ENCODE measurements at places on chromosomes 4 and X. TPM values are rescaled to one million over a fixed set of nuclear protein-coding genes. Genes with fewer than 3 reads are reported as not detected.

- no peak overlapping the region for H3K27ac ChIP-seq
- H3K4me1 ChIP-seq = no peaks in the 10 kb centered on the region
- H3K36me3 ChIP-seq = no peaks in the 10 kb centered on the region
These were observed 120.4 kb downstream of the TMA16 start for GRCh38 chr4:163614866-163615265.

The FANCB gene
- total RNA-seq = 2.0 TPM

The GLRA3 gene
- not detected for total RNA-seq

GRCh38 chr4:54217642-54218495, 11.2 kb upstream of the PDGFRA start:
- no peaks in the 10 kb centered on the region for H3K4me1 ChIP-seq
- H3K36me3 ChIP-seq = no peaks in the 10 kb centered on the region
- H3K27ac ChIP-seq = peak overlapping the region; percentile 20
- H3K4me3 ChIP-seq = peak overlapping the region; percentile 9

The JCHAIN gene
- total RNA-seq = 33.8 TPM

- H3K36me3 ChIP-seq = no peaks in the 10 kb centered on the region
- DNase-seq = no peak
- no peak overlapping the region for H3K4me3 ChIP-seq
- H3K4me1 ChIP-seq = no peaks in the 10 kb centered on the region
- no peak overlapping the region for H3K27ac ChIP-seq
These were observed 30.6 kb upstream of the IL9R start for GRCh38 chrX:155966876-155967275.

Measured in aorta (tissue), 5 donors.